ENCODE measurements at places on chromosomes 11 and 22.
A peak's percentile ranks its signal among the peaks of the same experiment; 100 is the strongest.

GRCh38 chr11:87260811-87261210, 223.1 kb downstream of the TMEM135 start:
- DNase-seq: no peak

GRCh38 chr11:58938398-58938797, 890 bp upstream of the GLYATL1 start:
- no peak for DNase-seq

DNA sequence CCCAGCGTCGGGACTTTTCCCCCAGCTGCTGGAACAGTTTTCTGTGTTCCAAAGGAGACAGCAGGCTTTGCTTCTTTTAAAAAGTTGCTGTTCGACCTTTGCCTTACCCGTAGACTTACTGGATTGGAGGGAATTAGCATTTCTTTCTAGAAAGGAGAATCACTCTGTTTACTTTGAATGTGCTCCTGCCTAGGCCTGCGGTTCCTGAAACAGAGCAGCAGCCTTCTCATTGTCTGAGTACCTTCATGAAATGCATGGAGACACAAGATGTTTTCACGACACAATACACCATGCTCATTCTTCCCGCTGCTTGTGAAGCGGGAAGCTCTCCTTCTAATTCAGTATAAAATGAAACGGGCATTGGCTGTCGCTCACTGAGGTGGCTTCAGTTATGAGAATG, 196.2 kb downstream of the TBC1D22A start:
- DNase-seq: no peak

DNA sequence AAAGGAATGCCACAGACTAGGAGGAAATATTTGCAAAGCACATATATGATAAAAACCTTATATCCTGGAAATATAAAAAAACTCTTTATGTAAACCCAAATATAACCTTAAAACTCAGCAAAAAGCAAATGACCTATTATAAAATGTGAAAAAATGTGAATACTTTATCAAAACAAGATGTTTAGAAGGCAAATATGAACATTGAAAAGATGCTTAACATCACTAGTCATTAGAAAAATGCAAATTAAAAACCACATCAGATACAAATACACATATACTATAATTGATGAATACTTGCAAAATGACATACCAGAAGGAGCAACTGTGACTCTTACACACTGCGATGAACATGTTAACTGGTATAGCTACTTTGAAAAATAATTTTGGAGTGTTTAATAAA, 511.2 kb upstream of the LRRC4C start:
- no peak for DNase-seq

DNA sequence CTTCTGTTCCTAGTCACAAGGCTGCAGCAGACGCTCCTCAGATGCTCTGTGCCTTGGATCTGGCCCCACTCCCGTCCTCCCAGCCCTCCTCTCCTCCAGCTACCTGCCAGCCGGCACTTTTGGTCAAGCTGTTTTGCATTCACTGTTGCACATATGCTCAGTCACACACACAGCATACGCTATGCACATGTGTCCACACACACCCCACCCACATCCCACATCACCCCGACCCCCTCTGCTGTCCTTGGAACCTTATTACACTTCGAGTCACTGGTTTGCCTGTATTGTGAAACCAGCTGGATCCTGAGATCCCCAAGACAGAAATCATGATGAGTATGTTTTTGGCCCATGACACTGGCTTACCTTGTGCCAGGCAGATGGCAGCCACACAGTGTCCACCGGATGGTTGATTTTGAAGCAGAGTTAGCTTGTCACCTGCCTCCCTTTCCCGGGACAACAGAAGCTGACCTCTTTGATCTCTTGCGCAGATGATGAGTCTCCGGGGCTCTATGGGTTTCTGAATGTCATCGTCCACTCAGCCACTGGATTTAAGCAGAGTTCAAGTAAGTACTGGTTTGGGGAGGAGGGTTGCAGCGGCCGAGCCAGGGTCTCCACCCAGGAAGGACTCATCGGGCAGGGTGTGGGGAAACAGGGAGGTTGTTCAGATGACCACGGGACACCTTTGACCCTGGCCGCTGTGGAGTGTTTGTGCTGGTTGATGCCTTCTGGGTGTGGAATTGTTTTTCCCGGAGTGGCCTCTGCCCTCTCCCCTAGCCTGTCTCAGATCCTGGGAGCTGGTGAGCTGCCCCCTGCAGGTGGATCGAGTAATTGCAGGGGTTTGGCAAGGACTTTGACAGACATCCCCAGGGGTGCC, 109.8 kb downstream of the BCR start:
- DNase-seq: peak; percentile 65

DNA sequence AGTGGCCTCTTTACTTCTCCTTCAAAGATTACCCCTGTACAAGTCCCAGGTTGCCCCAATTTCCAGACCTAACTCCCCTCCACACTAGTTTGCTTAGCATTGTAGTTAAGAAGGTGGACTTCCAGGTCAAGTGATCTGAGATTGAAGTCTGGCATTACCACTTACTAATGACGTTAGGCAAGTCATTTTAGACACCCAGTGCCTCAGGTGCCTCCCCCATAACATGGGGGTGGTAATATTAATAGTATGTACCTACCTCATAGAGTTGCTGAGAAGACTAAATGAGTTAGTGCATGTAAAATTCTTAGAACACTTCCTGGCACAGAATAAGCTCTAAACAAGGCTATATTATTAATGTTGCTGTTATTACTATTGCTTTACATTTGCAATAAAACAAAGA, 93.4 kb downstream of the SPON1 start:
- DNase-seq: no peak

DNA sequence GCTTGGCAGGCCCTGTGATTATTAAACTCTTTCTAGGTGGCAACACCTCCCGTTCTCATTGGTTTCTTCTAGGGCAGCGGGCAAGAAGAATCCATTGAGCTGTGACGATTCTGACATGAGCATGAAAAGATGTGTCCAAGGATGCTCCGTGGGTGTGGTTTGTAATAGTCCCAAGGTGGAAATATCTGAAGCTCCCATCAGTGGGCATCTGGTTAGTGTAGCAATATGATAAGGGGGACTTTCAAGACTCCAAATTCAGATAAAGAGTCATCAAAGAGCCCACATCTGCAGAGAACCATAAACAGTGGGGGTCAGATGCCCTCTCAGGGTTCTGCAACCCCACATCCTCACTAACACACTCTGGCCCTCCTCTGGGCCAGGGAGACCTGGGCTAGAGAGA, 42.6 kb downstream of the TST start:
- no peak for DNase-seq

- no peak for DNase-seq
Observed at GRCh38 chr11:64324692-64325469, 7.0 kb downstream of the PRDX5 start.

- DNase-seq: no peak
Observed at GRCh38 chr11:17221968-17222367, 14.2 kb upstream of the PIK3C2A start.

GRCh38 chr11:30859669-30860068, 273.5 kb upstream of the MPPED2 start:
- no peak for DNase-seq

GRCh38 chr22:19167106-19167869, 11.2 kb downstream of the SLC25A1 start:
- no peak for DNase-seq

- no peak for DNase-seq
Observed at GRCh38 chr11:48124880-48125279, 91.7 kb upstream of the OR4B1 start.

DNA sequence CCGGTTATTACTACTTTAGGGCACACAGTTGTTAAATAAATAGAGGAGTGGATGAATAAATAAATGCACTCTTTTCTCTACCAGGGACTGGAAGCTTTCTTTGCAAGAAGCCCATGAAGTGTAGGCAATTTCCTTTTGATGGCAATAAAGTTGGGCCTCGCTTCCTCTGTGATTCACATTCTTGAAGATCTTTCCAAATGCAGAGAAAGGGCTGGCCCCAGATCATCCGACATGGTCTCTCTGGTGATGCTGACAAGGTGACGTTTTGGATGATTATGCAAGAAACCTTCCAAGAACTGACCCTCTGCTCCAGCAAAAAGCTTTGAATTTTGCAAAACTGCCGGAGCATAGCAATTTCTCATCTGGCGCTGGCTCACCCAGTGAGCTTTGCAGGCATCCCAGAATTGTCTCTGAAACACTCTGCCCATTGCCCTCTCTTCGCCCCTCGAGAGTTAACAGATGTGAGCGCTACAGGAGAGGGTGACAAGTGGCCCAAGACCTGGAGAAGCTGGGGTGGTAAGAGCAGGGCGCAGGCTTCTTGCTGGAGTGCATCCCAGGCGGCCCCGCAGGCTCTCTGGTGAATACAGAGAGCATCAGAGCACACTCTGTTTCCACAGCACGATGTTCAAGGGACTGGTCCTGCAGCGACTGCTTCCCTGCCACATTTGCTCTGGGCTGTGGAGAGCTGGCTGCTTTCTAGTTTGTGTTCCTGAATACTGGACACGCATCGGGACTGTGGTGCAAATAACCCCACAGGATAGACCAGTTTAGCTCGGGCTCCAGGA, 11.5 kb upstream of the IFT27 start:
- no peak for DNase-seq

GRCh38 chr11:15773476-15774387, 582.6 kb downstream of the SOX6 start:
- DNase-seq: no peak

Data from stimulated activated CD4-positive, alpha-beta T cell treated with anti-CD3 and anti-CD28 coated beads, Interleukin-4, amount 100 ng/mL, for 1 hour (primary cell).